Breast epithelium (tissue), 4 donors: ENCODE measurements at places on chromosomes 2 and 18. TPM values are rescaled to one million over a fixed set of nuclear protein-coding genes. Genes with fewer than 3 reads are reported as not detected.

GRCh38 chr2:128369108-128369555 lies 50.5 kb upstream of the HS6ST1 start:
- no peaks in the 10 kb centered on the region for H3K4me1 ChIP-seq
- H3K4me3 ChIP-seq: no peak overlapping the region
- H3K36me3 ChIP-seq: no peaks in the 10 kb centered on the region
- H3K27me3 ChIP-seq: no peaks in the 10 kb centered on the region
- DNase-seq: no peak
- H3K27ac ChIP-seq: peak overlapping the region; percentile 61

Gene DES
- total RNA-seq: 17.1 TPM

Gene SERPINB5
- not detected for total RNA-seq

DNA sequence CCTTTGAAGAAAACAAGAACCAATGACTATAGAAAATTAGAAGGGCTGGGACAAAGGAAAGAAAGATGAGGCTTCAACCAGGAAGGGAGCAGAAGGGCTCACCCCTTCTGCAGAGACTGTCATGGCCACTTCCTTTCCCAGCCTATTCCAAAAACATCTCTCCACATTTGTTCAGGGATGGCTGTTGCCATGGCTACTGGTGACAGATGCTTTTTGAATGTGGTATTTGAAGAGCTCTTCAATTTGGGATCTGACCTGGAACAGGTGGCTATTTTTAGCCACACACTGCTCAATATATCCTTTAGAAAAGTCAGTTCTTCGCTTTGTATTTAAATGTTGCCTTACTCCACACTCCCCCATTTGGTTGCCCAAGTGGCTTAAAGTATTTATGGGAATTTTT lies 64.1 kb upstream of the LCLAT1 start:
- no peak for DNase-seq
- H3K4me1 ChIP-seq: no peaks in the 10 kb centered on the region
- H3K4me3 ChIP-seq: no peak overlapping the region
- no peaks in the 10 kb centered on the region for H3K27me3 ChIP-seq
- H3K27ac ChIP-seq: no peak overlapping the region
- no peaks in the 10 kb centered on the region for H3K36me3 ChIP-seq
